ENCODE measurements at places on chromosomes 1 and 21. TPM values are rescaled to one million over a fixed set of nuclear protein-coding genes. Genes with fewer than 3 reads are reported as not detected.

DNA sequence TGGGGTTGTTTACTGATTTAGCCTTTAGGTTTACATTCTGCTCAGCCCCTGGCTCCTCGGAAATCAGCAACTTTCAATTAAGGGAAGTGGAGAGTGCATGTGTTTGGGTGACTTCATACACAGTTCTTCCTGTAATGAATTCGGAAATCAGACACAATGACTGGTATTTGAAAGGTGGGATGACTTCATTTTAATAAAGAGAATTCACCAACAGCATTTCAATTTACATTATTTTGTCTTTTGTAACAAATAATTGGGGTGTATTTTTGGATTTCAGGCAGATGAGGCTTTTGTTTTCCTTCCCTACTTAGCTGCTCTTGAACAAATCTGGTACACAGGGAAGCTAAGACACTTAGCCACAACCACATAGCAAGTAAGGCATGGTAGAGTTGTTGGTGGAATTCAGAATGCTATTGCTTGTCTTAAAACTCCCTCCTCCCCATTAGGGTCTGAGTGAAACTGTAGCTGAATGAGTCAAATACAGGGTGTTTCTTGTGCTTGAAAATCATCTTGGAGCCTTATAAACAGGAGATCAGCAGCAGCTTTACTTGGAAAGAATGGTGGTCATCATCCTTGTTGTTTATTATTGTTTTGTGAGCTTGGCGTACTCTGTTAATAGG lies 917 bp downstream of the STX12 start:
- DNase-seq: no peak
- no peaks in the 10 kb centered on the region for H3K36me3 ChIP-seq
- H3K4me1 ChIP-seq: peaks cover 6% of the 10 kb centered on the region
- H3K27me3 ChIP-seq: no peaks in the 10 kb centered on the region

- H3K36me3 ChIP-seq: no peaks in the 10 kb centered on the region
- no peak overlapping the region for H3K4me3 ChIP-seq
- no peak for DNase-seq
- H3K4me1 ChIP-seq: no peaks in the 10 kb centered on the region
- no peak overlapping the region for H3K27ac ChIP-seq
Observed at GRCh38 chr21:16322454-16322853, 592.7 kb downstream of the USP25 start.

The RGS13 gene
- total RNA-seq: 1.0 TPM

DNA sequence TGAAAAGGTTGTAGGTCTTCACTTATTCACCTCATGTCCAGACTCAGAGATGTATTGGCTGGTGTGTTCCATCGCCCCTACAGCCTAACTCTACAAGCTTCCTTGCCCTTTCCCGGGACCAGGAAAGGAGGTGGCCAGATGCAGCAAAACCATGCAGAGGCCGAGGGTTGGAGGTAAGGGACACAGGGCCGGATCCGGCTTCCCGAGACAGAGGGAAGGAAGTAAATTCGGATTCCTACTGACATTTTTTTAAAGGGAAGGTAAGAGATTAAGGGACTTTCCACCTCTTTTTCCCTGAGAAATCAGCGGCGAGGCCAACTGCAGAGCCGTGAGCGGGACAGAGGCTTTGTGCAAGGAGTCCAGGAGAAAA lies 12.7 kb downstream of the EPHA10 start:
- H3K4me1 ChIP-seq: no peaks in the 10 kb centered on the region
- H3K36me3 ChIP-seq: no peaks in the 10 kb centered on the region
- peak overlapping the region; percentile 32 for H3K27ac ChIP-seq
- peak overlapping the region; percentile 44 for H3K4me3 ChIP-seq

The SIK1 gene
- total RNA-seq: 3.7 TPM

- no peaks in the 10 kb centered on the region for H3K27me3 ChIP-seq
- H3K27ac ChIP-seq: no peak overlapping the region
- H3K4me1 ChIP-seq: no peaks in the 10 kb centered on the region
- no peak overlapping the region for H3K4me3 ChIP-seq
- no peak for DNase-seq
Observed at GRCh38 chr1:97145321-97145956, 423.9 kb downstream of the PTBP2 start.

DNA sequence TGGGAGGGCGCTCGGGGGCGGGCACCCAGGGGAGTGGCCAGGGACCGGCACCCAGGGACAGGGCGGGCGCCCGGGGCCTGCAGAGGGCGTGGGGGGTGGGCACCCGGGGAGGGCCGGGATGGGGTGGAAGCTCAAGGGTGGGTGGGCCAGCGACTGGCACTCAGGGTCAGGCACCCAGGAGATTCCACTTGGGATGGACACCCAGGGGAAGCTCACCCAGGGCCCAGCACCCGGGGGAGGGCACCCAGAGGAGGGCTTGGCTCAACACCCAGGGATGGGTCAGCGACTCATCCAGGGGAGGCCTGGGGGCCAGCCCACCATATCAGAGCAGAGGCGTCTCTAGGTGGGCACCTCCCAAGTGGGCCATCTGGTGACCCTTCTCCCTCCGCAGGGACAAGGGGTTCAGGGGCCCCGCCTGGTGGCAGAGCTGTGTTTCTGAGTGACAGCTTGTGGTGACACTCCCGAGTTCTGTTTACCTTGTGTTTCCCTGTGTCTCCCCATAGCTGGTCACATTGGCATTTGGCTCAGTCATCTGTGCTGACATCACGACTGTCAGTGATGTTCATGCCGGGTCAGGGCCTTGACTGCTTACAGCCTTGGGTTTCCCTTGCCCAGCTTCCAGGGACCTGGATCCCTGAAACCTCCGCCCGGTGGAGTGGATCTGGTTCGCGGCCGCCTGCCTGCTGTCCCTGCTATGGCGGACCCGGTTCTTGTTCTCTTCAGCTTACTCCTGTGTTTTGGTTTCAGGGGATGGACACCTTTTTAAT lies 749 bp downstream of the IBA57 start:
- H3K36me3 ChIP-seq: no peaks in the 10 kb centered on the region
- no peaks in the 10 kb centered on the region for H3K27me3 ChIP-seq
- peak; percentile 78 for DNase-seq
- H3K27ac ChIP-seq: peak overlapping the region; percentile 98
- peaks cover 4% of the 10 kb centered on the region for H3K4me1 ChIP-seq

GRCh38 chr1:84712276-84712874 lies 22.1 kb upstream of the SSX2IP start:
- H3K4me3 ChIP-seq: no peak overlapping the region
- no peaks in the 10 kb centered on the region for H3K4me1 ChIP-seq
- H3K27ac ChIP-seq: no peak overlapping the region
- no peak for DNase-seq
- no peaks in the 10 kb centered on the region for H3K36me3 ChIP-seq

- H3K27me3 ChIP-seq: no peaks in the 10 kb centered on the region
- no peak overlapping the region for H3K4me3 ChIP-seq
- H3K36me3 ChIP-seq: no peaks in the 10 kb centered on the region
- H3K4me1 ChIP-seq: no peaks in the 10 kb centered on the region
- no peak overlapping the region for H3K27ac ChIP-seq
Observed at GRCh38 chr1:44338136-44338535, 16.9 kb downstream of the ERI3 start.

- H3K27me3 ChIP-seq: no peaks in the 10 kb centered on the region
- H3K36me3 ChIP-seq: no peaks in the 10 kb centered on the region
- H3K27ac ChIP-seq: no peak overlapping the region
- no peak overlapping the region for H3K4me3 ChIP-seq
- DNase-seq: no peak
- peaks cover 4% of the 10 kb centered on the region for H3K4me1 ChIP-seq
Observed at GRCh38 chr1:9044236-9044635, 18.0 kb upstream of the SLC2A7 start.

DNA sequence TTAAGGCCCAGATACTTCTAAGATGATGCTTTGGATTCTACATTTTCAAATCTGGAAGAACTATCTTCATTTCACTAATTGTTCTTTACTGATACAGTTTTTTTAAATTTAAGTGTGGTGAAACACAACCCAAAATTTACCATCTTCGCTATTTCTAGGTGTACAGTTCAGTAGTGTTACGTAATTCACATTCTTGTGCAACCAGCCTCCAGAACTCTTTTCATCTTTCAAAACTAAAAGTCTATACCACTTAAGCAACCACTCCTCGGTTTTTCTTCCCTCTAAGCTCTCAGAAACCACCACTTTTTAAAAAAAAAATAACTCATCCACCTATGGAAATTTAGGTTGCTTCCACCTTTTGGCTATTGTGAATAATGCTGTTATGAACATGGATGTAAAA lies 220.7 kb downstream of the PDE4B start:
- H3K27me3 ChIP-seq: no peaks in the 10 kb centered on the region
- H3K4me3 ChIP-seq: no peak overlapping the region
- H3K27ac ChIP-seq: no peak overlapping the region
- H3K4me1 ChIP-seq: no peaks in the 10 kb centered on the region
- no peak for DNase-seq
- no peaks in the 10 kb centered on the region for H3K36me3 ChIP-seq

- no peak overlapping the region for H3K27ac ChIP-seq
- no peak for DNase-seq
- H3K36me3 ChIP-seq: no peaks in the 10 kb centered on the region
Observed at GRCh38 chr1:42480921-42481320, 17.8 kb downstream of the CCDC30 start.

- H3K4me1 ChIP-seq: no peaks in the 10 kb centered on the region
- H3K27me3 ChIP-seq: no peaks in the 10 kb centered on the region
Observed at GRCh38 chr21:23131177-23131576, 2133.0 kb downstream of the NCAM2 start.

- H3K4me3 ChIP-seq: no peak overlapping the region
- H3K27ac ChIP-seq: no peak overlapping the region
- no peaks in the 10 kb centered on the region for H3K27me3 ChIP-seq
Observed at GRCh38 chr1:85952460-85952859, 204.1 kb downstream of the COL24A1 start.

DNA sequence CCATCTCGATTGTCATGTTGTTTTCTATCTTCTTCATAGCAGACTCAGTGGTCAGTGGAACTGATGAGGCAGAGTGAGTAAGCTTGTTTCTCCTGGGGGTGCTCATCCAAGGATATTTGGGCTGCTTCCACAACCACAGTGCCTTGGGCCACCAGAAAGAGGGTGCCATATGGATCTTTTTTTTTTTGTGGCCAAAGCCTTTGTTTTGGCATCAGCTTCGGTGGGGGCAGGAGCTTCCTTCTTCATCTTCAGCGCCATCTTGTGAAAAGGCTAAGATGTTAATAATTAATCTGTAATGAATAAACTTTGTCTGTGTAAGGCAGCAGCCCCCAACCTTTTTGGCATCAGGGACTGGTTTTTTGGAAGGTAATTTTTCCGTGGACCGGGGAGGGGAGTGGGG lies 6.6 kb upstream of the PLPP3 start:
- no peak overlapping the region for H3K4me3 ChIP-seq
- H3K27me3 ChIP-seq: no peaks in the 10 kb centered on the region
- DNase-seq: no peak
- no peaks in the 10 kb centered on the region for H3K4me1 ChIP-seq
- H3K27ac ChIP-seq: no peak overlapping the region

DNA sequence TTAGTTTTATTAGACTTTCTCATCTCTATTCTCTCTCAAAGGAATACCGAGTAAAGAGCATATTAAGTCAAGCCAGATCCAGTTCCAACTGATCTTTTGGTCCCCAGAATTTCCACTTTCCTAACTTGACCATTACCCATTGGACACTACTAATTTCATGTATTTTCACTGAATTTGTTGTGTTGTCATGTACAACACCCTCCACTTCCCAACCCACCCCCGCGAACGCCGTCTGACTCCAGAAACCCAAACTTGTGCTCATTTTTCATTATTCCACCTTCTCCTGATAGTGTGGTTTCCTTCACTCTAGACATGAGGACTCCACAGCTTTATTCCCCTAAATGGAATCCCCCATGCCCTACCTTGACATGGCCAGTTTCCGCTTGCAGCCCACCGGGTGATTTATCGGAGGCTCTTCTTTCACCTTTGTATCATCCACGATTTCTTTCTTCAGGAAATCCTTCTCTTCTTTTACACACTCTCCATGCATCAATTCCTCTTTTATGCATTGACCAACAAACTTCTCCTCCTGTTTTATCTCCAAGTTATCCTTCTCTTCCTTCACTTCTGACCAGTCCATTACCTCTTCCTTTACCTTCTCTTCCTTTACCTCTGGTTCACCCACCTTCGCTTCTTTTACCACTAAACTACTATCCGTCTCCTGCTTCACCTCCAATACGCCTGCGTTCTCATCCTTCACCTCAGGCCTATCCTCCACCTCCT lies 805 bp downstream of the ZNHIT6 start:
- no peaks in the 10 kb centered on the region for H3K27me3 ChIP-seq
- H3K27ac ChIP-seq: peak overlapping the region; percentile 91
- DNase-seq: no peak
- H3K36me3 ChIP-seq: no peaks in the 10 kb centered on the region

GRCh38 chr1:204568576-204569315 lies 52.5 kb downstream of the MDM4 start:
- H3K36me3 ChIP-seq: no peaks in the 10 kb centered on the region
- no peaks in the 10 kb centered on the region for H3K4me1 ChIP-seq
- H3K4me3 ChIP-seq: no peak overlapping the region
- H3K27ac ChIP-seq: no peak overlapping the region
- H3K27me3 ChIP-seq: no peaks in the 10 kb centered on the region

DNA sequence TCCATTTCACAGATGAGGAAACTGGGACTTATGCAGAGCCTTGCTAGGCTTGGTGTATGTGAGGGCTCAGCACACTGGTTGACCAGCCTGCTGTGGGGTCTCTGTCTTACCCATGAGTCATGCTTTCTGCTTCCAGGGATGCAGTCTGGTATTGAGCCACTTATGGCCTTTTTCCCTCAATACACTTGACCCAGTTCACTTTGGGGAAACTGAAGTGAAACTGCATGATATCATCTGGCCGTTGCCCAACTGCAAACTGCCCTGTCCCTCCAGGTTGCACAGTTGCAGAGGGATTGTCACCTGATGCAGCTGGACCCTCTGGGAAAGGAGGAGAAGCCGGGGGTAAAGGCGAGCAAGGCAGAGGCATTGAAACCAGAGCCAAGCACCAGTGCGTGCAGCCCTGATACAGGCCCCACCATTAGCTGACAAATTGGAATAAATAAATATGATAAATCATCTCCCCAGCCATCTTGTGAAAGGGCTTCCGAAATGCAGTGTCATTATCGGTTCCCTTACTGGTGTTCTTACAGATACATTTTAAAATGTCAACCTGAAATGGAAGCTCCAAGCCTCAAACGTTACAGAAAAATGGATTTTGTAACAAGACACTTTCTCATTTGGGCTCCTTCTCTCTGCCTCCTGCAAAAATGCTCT lies 39.3 kb upstream of the DUSP10 start:
- no peaks in the 10 kb centered on the region for H3K36me3 ChIP-seq
- no peaks in the 10 kb centered on the region for H3K27me3 ChIP-seq
- no peak overlapping the region for H3K4me3 ChIP-seq
- H3K27ac ChIP-seq: no peak overlapping the region

The CCDC27 gene
- total RNA-seq: not detected

DNA sequence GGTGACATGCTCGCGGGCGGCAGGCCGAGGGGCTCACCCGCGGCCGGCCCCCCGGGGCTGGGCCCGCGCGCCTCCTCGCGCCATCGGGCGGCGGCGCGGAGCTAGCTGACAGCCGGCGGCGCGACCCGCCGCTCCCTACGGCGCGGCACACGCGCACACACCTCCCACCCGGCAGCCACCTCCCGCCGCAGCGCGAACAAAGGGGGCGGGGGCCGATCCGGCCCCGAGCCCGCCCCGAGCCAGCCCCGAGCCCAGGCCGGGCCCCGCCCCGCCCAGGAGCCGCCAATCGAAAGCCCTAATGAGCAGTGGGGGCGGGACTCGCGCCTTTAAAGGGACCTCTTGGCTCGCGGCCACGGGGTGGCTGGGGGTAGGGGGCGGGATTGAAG lies at the start of gene KIF21B:
KIF21B (minus strand) TSS at position 198 of the 386 bp plus-strand sequence. CDS start 331 bp downstream, outside the sequence.
- H3K27ac ChIP-seq: no peak within 1 kb of the TSS
- DNase-seq: peak; percentile 90
- H3K4me3 ChIP-seq: peak within 1 kb of the TSS; percentile 63
- peaks cover 22% of the 10 kb centered on the region for H3K4me1 ChIP-seq
- no peaks in the 10 kb centered on the region for H3K27me3 ChIP-seq

The RIPPLY3 gene
- 0.21 TPM for total RNA-seq
